Central memory CD8-positive, alpha-beta T cell (primary cell): ENCODE measurements at places on chromosomes 3 and 15.

DNA sequence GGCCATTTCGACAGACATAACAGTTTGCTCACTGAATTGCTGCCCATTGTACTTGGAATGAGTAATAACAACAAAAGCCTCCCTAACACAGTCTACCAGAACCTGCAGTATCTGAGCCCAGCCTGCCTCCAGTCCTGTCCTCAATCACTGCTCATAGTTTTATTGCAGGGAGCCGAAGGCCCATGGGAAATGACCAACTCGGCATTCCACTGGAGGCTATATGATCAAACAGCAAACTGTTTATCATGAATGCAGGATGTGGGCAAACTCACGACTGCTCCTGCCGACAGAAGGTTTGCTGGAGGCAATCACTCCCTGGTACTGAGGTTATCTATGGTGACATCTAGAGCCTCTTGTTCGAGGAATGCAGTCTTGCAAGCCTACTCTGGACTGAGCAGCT lies 46.3 kb downstream of the LSM3 start:
- no peaks in the 10 kb centered on the region for H3K36me3 ChIP-seq
- no peaks in the 10 kb centered on the region for H3K4me1 ChIP-seq
- H3K27me3 ChIP-seq, result peaks cover 58% of the 10 kb centered on the region

GRCh38 chr15:90644952-90645725 lies 72.0 kb upstream of the BLM start:
- peaks cover 8% of the 10 kb centered on the region for H3K27me3 ChIP-seq
- H3K36me3 ChIP-seq, result peaks cover 19% of the 10 kb centered on the region
- H3K27ac ChIP-seq, result peak overlapping the region; percentile 53
- DNase-seq, result no peak
- peaks cover 9% of the 10 kb centered on the region for H3K4me1 ChIP-seq

DNA sequence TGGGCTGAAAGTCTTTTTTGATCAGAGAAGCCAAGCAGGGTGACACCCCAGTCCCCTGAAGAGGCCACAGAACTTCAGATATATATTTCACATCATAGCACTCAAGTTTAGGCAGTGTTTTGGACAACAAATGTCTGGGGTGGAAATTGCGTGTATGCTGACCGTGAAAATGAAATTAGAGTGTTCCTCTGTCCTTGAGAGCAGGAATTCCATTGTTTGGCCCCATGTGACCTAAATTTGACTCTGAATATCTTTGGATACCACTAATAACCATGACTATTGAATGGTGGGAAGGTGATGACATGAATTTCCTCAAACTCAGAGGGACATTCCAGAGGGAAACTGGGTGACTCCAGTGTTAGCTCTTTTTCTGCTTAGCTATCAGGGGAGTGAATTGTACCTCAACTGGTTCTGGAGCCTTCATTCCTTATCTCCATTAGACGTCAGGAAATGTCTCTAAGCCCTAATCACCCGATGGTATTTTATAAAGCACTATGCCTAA lies 263.5 kb upstream of the RASGRP1 start:
- no peak overlapping the region for H3K27ac ChIP-seq
- no peak overlapping the region for H3K4me3 ChIP-seq
- no peaks in the 10 kb centered on the region for H3K4me1 ChIP-seq

DNA sequence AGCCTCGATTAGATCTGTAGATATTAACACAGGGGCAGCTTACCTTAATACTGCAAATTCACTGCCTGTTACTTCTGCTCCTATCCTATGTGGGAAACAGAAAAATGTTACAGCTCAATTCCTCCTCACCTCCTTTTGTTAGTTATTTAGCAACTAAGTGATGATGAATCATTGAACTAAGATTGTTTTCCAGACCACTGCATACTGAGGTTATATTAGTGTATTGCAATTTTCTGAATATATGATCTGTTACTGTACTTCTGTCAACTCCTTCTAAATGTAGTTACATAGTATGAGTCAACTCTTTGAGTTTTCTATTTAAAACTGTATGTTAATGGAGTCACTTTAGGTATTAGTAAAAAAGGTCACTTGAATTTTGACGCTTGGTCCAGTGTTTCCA lies 331.5 kb upstream of the SLCO3A1 start:
- no peak overlapping the region for H3K4me3 ChIP-seq
- peaks cover 2% of the 10 kb centered on the region for H3K36me3 ChIP-seq
- DNase-seq, result no peak
- H3K27ac ChIP-seq, result no peak overlapping the region
- H3K4me1 ChIP-seq, result peaks cover 15% of the 10 kb centered on the region

DNA sequence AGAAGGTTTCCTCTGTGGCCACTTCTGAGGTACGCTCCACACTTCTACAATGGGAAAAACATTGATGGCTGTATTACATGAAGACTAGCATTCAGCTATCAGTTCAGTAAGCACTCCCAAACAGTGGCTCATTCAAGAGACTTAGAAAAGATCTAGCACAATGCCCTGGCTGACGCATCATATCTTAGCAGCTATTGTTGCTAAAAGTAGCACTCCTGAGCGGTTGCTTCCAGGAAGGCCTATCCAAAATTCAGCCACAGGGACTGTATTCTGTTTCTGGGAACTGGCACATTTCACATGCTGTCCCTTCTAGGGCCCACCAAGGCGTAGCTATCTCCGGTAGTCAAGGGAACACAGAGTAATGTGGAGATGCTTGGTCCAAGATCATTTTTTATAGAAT lies 21.2 kb upstream of the SPRED1 start:
- H3K36me3 ChIP-seq, result no peaks in the 10 kb centered on the region
- no peaks in the 10 kb centered on the region for H3K4me1 ChIP-seq
- H3K27me3 ChIP-seq, result no peaks in the 10 kb centered on the region
- no peak overlapping the region for H3K27ac ChIP-seq
- no peak for DNase-seq

DNA sequence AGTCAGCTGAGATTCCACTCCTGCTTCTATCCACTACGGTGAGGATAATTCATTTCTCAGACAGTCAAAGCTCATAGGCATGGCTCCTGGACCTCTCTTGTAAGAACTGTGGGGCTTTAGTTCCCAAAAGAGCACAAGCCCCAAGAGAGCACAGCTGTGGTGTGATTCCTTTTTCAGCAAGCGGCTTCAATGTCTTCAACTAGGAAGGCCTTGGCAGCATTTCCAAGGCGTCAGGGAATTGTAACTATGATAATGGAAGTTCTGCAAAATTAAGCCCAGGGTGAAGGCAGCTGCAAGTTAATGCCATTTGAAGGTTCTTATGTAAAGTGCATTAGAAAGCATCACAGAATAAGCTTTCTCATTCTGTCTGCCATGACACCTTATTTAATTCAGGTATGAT lies 657.1 kb downstream of the GRM7 start:
- no peak overlapping the region for H3K27ac ChIP-seq
- H3K36me3 ChIP-seq, result no peaks in the 10 kb centered on the region
- no peaks in the 10 kb centered on the region for H3K27me3 ChIP-seq
- H3K4me1 ChIP-seq, result no peaks in the 10 kb centered on the region
- DNase-seq, result no peak
- H3K4me3 ChIP-seq, result no peak overlapping the region

DNA sequence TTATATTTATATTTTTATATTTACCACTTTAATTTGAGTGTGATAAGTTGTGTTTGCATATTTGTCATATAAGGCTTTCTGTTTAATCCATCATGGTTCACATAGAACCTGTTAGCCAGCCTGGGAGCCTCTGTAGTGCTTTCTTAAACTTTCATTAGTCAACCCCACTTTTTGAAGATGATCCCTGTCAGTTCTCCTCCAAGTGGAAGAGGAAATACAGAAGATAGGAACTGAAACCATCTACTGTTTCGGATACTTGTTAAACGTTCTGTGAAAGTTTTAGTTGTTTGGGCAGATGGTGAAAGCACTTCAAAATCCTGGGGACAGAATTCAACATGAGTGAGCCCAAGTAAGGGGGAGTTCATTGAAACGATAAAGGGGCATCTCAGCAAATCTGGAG lies 4.6 kb upstream of the SAMMSON start:
- H3K4me3 ChIP-seq, result no peak overlapping the region
- H3K27ac ChIP-seq, result no peak overlapping the region
- no peaks in the 10 kb centered on the region for H3K36me3 ChIP-seq
- no peaks in the 10 kb centered on the region for H3K27me3 ChIP-seq

GRCh38 chr15:86317384-86317740 lies 237.7 kb downstream of the AGBL1 start:
- H3K4me1 ChIP-seq, result peaks cover 6% of the 10 kb centered on the region
- H3K36me3 ChIP-seq, result no peaks in the 10 kb centered on the region
- no peak for DNase-seq
- H3K27me3 ChIP-seq, result peaks cover 19% of the 10 kb centered on the region
- no peak overlapping the region for H3K27ac ChIP-seq
